ENCODE measurements at places on chromosomes 2 and 18.

- no peak for DNase-seq
Measured at GRCh38 chr2:121709776-121710469, 26.8 kb downstream of the NIFK start.

- no peak for DNase-seq
Measured at GRCh38 chr2:189648846-189649509, 12.3 kb upstream of the ASNSD1 start.

DNA sequence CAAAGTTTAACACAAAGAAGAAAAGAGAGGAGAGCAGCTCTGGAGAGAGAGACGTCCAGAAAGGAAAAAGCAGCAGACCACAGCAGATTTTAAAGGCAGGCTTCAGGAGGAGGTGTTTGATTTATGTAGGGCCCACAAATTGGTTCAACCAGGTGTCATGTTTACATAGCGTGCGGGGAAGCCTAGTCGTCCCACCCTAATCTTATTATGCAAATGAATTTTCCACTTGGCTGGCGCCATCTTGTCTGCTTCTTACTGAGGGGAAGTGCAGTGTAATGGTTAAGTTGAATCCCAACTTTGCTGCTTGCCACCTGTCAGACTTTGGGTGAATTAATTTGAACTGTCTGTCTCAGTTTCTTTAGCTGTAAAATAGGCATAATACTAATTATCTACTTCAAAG lies 282.4 kb upstream of the CYRIA start:
- DNase-seq, result no peak

GRCh38 chr2:177147093-177147694 lies 65.4 kb upstream of the HNRNPA3 start:
- DNase-seq, result no peak

GRCh38 chr2:192546565-192546964 lies 351.8 kb upstream of the TMEFF2 start:
- DNase-seq, result no peak

- no peak for DNase-seq
Measured at GRCh38 chr2:54597153-54597848, 126.2 kb upstream of the EML6 start.

DNA sequence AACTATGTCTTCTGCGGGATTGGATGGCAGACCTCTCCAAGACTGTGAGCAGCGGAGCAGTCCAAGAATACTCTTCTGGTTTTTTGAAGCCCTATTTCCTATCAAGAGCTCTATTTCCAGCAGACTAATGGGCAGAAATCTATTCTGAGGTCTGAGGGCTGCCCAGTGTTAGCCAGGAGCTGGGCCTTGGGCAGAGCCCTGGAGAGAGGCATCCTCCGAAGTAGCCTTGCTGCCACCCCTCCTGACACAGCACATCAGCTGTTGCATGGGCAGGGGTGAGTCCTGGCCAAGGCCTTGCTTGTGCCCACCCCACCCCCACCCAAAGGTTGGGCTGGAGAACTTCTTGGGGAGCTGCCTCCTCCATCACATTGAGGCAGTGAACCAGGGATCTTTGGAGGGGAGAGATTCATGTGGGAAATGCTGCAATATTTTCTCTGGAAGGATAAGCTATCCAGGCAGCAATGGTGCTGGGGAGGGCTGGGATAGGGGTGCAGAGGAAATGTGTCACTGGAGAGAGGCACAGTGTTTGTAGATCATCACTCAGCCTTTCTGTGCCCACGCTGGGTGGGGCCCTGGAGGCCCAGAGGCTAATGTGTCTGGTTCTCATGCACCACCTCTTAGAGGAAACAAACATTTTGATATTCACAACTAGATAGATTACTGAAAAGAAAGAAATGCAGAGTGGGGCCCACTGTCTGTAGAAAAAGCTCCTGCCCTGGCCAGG lies 104.7 kb downstream of the VSNL1 start:
- no peak for DNase-seq

GRCh38 chr2:186059096-186059495 lies 320.5 kb downstream of the FSIP2 start:
- no peak for DNase-seq

- DNase-seq, result no peak
Measured at GRCh38 chr2:176652300-176653182, 383.3 kb downstream of the MTX2 start.

- no peak for DNase-seq
Measured at GRCh38 chr2:239568601-239569000, 167.8 kb upstream of the HDAC4 start.

DNA sequence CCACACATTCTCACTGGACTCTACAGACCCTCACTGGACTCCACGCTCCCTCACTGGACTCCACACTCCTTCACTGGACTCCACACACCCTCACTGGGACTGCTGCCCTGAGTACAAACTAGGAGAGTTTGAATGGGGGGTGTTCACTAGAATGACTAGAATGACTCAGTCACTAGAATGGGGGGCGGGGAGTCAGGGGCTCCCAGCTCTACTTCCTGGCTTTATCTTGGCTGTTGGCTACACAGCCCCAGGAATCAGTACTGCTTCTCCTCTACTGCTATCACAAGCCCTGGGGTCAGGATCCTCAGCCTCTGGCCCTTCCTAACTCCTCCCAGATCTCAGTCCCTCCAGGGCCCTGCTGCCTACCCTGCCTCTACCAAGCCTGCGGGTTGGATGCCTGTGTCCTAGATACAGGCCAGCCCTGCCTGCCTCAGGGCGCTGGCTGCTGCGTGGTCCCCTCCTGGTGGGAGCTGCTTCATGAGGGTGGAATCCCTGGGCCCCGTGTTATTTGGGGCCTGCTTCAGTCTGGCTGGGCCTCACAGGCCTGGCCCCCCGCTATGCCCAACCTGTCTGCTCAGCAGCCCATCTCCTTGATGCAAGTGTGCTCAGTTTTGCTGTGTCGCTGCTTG lies 7.8 kb downstream of the PTMA start:
- no peak for DNase-seq

DNA sequence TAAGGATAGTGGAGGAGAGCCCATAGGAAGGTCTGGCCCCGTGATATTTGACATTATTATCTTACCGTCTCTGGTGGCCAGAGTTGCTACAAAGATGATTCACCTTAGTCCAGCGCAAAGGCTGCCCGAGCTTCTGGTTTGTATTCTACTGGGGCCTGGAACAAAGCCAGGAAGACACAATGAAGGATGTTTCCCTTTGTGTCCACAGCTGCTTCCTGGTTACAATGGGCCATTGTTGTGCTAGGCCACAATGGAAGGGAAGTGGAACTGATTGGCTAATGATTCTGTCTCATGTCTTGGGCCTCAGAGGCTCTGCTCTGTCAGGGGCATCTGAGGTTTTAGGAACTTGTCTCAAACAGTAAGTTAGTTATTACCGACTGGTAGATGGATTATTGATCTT lies 132.2 kb downstream of the TDRD15 start:
- no peak for DNase-seq

Measured in activated naive CD4-positive, alpha-beta T cell (primary cell).